Caco-2 (cell line): ENCODE measurements at places on chromosomes 2 and 18. TPM values are rescaled to one million over a fixed set of nuclear protein-coding genes. Genes with fewer than 3 reads are reported as not detected.

DNA sequence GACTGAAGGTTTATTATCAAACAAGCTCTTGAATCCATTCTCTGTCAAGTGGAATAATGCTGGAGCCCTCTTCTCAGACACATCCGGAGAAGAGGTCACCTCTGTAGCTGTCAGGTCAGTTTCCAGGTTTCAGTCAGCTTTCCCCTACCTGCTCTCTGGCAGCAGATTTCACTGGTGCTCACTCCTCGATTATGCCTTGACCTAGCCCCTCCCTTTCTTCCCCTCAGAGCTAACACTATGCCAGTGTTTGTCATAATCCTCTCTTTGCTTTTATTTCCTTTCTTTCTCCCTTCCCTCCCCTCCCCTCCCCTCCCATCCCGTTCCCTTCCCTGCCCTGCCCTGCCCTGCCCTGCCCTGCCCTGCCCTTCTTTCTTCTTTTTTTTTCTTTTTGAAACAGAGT is 22.5 kb upstream of the PLEKHM3 start:
- DNase-seq = no peak
- H3K27me3 ChIP-seq = no peaks in the 10 kb centered on the region
- no peaks in the 10 kb centered on the region for H3K4me1 ChIP-seq
- H3K36me3 ChIP-seq = no peaks in the 10 kb centered on the region
- no peak overlapping the region for H3K27ac ChIP-seq
- H3K4me3 ChIP-seq = no peak overlapping the region

- H3K27ac ChIP-seq = no peak overlapping the region
- DNase-seq = no peak
- H3K36me3 ChIP-seq = no peaks in the 10 kb centered on the region
- H3K4me1 ChIP-seq = no peaks in the 10 kb centered on the region
- no peak overlapping the region for H3K4me3 ChIP-seq
These were observed 697.0 kb upstream of the HS6ST1 start for GRCh38 chr2:129015397-129016285.

GRCh38 chr2:58796239-58796910 is 555.2 kb upstream of the FANCL start:
- no peaks in the 10 kb centered on the region for H3K36me3 ChIP-seq
- no peaks in the 10 kb centered on the region for H3K4me1 ChIP-seq
- no peak overlapping the region for H3K4me3 ChIP-seq
- H3K27ac ChIP-seq = no peak overlapping the region
- H3K27me3 ChIP-seq = no peaks in the 10 kb centered on the region

- peaks cover 28% of the 10 kb centered on the region; the same call in 1 of the 2 replicates for H3K4me1 ChIP-seq
- no peaks in the 10 kb centered on the region for H3K36me3 ChIP-seq
- H3K27ac ChIP-seq = no peak overlapping the region
- DNase-seq = no peak
- no peak overlapping the region for H3K4me3 ChIP-seq
- no peaks in the 10 kb centered on the region for H3K27me3 ChIP-seq
These were observed 17.2 kb upstream of the ITGAV start for GRCh38 chr2:186572705-186573104.

DNA sequence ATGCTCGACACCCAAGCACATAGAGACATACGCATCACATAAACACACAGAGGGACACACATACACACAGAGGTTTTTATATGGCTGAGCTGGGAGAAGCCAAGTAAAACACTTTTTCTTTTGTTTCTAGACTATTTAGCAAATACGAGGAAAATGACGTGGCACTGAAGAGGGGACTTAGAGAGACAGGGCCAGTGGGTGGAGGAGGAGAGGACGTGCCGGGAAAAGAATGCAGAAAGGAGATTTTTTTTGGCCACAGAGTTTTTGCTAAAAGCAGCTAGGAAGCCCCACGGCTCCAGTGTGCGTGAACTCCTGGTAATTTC is 168.5 kb upstream of the KLF7 start:
- H3K27me3 ChIP-seq = no peaks in the 10 kb centered on the region; the same call in 1 of the 2 replicates
- no peaks in the 10 kb centered on the region for H3K4me1 ChIP-seq
- no peak overlapping the region for H3K4me3 ChIP-seq
- DNase-seq = no peak
- no peak overlapping the region for H3K27ac ChIP-seq

GRCh38 chr2:108927936-108928659 is 60.9 kb downstream of the EDAR start:
- peak; percentile 60 for DNase-seq
- H3K36me3 ChIP-seq = no peaks in the 10 kb centered on the region
- H3K4me1 ChIP-seq = no peaks in the 10 kb centered on the region
- H3K27ac ChIP-seq = no peak overlapping the region
- no peaks in the 10 kb centered on the region for H3K27me3 ChIP-seq

- no peaks in the 10 kb centered on the region for H3K27me3 ChIP-seq
- DNase-seq = no peak
- no peak overlapping the region for H3K4me3 ChIP-seq
These were observed 128.4 kb upstream of the CCDC85A start for GRCh38 chr2:56055405-56055804.

GRCh38 chr2:105645031-105645937 is 99.4 kb upstream of the NCK2 start:
- no peaks in the 10 kb centered on the region for H3K36me3 ChIP-seq
- H3K27ac ChIP-seq = no peak overlapping the region
- H3K4me1 ChIP-seq = peaks cover 11% of the 10 kb centered on the region; the same call in 1 of the 2 replicates
- no peak overlapping the region for H3K4me3 ChIP-seq
- no peak for DNase-seq

- peak overlapping the region; percentile 1 for H3K27ac ChIP-seq
- peaks cover 7% of the 10 kb centered on the region; the same call in 1 of the 2 replicates for H3K4me1 ChIP-seq
These were observed 13.5 kb downstream of the ZFP36L2 start for GRCh38 chr2:43212931-43213330.

DNA sequence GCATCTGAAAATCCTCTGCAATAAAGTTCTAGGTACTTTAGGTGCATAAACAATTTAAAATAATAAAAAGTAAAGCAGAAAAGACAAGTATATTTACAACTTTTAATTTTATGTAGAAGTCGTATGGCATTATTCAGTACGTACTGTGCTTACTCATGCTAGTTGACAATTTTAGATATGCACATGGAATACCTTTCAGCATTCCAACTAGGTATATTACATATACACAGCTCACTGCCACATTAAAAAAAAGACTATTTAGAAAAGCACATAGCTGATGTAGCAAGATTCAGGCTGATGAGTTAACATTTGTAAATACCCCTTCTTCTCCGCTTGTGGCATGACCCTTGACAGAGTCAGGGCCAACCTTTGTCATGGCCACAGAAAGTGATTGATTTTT is 171.2 kb downstream of the FBXO15 start:
- no peak for DNase-seq
- no peaks in the 10 kb centered on the region for H3K36me3 ChIP-seq
- H3K27ac ChIP-seq = no peak overlapping the region

GRCh38 chr18:69935319-69936190 is 12.1 kb downstream of the CD226 start:
- no peak overlapping the region for H3K27ac ChIP-seq
- H3K4me1 ChIP-seq = no peaks in the 10 kb centered on the region
- H3K4me3 ChIP-seq = no peak overlapping the region
- DNase-seq = peak; percentile 14
- H3K36me3 ChIP-seq = no peaks in the 10 kb centered on the region
- no peaks in the 10 kb centered on the region for H3K27me3 ChIP-seq

DNA sequence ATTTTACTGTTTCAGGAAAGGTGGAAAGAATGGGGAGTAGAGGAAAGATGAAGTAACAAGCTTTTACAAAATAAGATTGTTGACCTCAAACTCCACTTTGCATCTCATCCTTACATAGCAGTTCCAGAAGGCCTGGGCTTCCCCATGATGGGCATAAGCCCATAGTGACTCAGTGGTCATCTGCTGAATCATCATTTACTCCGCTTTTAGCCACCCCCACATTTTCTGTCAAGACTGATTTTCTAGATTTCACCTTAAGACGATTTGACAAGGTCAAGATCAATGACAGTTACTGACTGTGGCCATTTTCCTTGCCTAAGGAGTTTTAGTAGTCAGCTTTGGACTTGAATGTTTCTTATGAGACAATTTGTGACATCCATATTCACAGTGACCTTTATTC is 49.4 kb downstream of the PLEKHM3 start:
- H3K4me3 ChIP-seq = no peak overlapping the region
- no peaks in the 10 kb centered on the region for H3K36me3 ChIP-seq
- DNase-seq = no peak
- no peak overlapping the region for H3K27ac ChIP-seq
- peaks cover 21% of the 10 kb centered on the region for H3K4me1 ChIP-seq
- H3K27me3 ChIP-seq = no peaks in the 10 kb centered on the region

DNA sequence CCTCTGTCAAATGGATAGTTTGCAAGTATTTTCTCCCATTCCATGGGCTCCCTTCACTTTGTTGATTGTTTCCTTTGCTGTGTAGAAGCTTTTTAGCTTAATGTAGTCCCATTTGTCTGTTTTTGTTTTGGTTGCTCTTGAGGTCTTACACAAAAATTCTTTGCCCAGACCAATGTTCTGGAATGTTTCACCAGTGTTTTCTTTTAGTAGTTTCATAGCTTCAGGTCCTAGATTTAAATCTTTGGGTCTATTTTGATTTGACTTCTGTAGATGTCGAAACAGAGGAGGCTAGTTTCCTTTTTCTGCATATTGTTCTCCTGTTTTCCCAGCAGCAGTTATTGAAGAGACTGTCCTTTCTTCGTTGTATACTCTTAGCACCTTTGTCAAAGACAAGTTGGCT is 351.6 kb downstream of the PTPRM start:
- no peak for DNase-seq
- H3K4me1 ChIP-seq = peaks cover 16% of the 10 kb centered on the region
- no peak overlapping the region for H3K27ac ChIP-seq
- H3K36me3 ChIP-seq = no peaks in the 10 kb centered on the region
- no peak overlapping the region for H3K4me3 ChIP-seq

DNA sequence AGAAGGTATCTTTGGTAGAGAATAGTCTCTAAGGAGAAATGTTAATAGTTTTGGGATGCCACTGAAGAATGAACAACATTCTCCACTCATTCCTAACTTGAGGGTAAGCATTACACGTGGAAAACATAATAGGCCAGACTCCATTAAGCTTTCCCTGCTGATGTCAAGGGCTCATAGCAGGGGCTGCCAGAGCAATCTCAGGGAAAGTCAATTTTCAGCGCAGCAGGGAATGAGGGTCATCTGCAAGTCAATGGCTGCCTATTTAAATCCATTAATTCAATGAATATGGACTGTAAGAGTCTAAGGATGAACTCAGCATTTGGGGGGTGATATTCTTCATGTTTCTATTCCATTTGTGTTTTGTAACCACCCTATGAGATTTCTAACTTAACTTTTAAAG is 144.2 kb upstream of the ARL4C start:
- H3K4me1 ChIP-seq = no peaks in the 10 kb centered on the region
- no peak overlapping the region for H3K27ac ChIP-seq
- H3K4me3 ChIP-seq = no peak overlapping the region
- no peaks in the 10 kb centered on the region for H3K36me3 ChIP-seq
- H3K27me3 ChIP-seq = no peaks in the 10 kb centered on the region

DNA sequence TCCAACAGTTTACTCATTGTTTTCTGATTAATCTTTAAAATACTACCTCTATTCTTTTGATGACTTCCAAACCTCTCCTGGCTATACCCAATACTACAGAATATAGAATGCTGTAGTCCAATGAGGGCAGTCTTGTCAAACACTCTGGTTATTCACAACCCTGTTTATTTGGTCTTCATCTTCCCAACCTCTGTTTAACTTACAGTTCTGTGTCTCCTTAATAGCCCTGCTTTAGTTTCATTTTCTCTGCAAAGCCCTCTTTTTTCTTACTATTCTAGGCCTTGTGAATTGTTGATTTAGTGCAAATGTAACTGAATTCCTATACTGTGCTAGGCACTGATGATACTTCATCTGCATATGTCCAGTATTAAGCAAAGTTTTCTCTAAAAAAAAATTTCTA is 40.0 kb downstream of the ACVR2A start:
- H3K27me3 ChIP-seq = no peaks in the 10 kb centered on the region
- no peak overlapping the region for H3K4me3 ChIP-seq
- H3K27ac ChIP-seq = no peak overlapping the region
- H3K36me3 ChIP-seq = no peaks in the 10 kb centered on the region
- no peaks in the 10 kb centered on the region for H3K4me1 ChIP-seq

GRCh38 chr2:109345653-109346480 is 216.9 kb downstream of the SH3RF3 start:
- H3K4me3 ChIP-seq = no peak overlapping the region
- H3K36me3 ChIP-seq = no peaks in the 10 kb centered on the region

DNA sequence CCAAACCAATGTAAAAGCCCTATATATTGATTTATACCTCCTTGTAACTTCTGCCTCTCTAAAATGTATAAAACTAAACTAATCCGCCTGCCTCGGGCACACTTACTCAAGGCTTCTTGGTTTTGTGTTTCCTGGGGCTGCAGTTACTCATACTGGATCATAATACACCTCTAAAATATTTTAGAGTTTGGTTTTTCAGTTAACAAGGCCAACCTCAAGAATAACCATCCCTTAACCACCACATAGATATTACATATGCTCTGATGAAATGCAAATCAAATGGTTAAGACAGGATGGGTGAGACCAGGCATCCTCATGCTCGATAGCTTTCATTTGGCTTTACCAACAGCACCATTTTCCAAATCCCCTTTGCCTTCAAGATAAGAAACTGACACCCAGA is 46.4 kb downstream of the UXS1 start:
- H3K27me3 ChIP-seq = no peaks in the 10 kb centered on the region
- H3K4me3 ChIP-seq = no peak overlapping the region
- DNase-seq = no peak
- peak overlapping the region; percentile 19 for H3K27ac ChIP-seq
- H3K36me3 ChIP-seq = no peaks in the 10 kb centered on the region
- H3K4me1 ChIP-seq = peaks cover 11% of the 10 kb centered on the region; the same call in 1 of the 2 replicates

GFPT1 gene
- total RNA-seq = 122 and 129 TPM in 2 replicates

SETBP1 gene
- total RNA-seq = 4.0 and 4.6 TPM in 2 replicates

STAMBP gene
- total RNA-seq = 49.8 and 50.1 TPM in 2 replicates

RAMP1 gene
- total RNA-seq = 1.6 and 2.2 TPM in 2 replicates

TCF7L1 gene
- 27.7 and 29.0 TPM in 2 replicates for total RNA-seq

IL1RN gene
- not detected in 2 replicates for total RNA-seq

UGT1A6 gene
- total RNA-seq = 29.2 and 33.9 TPM in 2 replicates

RRM2 gene
- 160 and 169 TPM in 2 replicates for total RNA-seq
